ENCODE measurements at places on chromosomes 7 and 10.

GRCh38 chr7:134630237-134630636 lies 16.4 kb upstream of the BPGM start:
- DNase-seq, result no peak

DNA sequence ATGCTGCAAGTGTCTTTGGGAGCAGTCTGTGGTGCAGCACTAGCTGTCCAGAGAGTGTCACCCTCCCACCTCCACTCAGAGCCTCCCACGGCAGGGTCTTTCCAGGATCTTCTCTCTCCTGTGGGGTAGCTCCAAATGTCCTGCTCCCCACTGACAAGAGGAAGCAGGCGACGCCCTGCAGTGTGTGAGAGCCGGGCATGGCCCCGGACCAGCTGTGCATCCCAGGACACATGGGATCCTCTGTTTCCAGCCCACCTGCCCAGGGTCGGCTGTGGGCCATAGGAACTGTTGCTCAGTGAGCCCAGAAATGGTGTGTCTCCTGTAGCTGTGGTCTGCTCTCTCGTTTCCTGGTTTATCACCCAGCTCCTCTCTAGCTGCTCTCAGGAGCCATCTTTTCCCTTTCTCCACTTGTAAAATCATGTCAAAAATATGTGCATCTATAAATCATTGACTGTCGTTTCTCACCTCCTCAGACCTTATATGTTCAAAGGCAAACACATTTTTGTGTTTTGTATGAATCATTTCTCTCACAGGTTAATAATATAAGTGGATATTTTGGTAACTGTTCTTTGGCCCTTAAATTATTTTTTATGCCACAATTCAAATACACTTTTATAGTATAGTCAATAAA lies 74.9 kb downstream of the VWC2 start:
- DNase-seq, result no peak

DNA sequence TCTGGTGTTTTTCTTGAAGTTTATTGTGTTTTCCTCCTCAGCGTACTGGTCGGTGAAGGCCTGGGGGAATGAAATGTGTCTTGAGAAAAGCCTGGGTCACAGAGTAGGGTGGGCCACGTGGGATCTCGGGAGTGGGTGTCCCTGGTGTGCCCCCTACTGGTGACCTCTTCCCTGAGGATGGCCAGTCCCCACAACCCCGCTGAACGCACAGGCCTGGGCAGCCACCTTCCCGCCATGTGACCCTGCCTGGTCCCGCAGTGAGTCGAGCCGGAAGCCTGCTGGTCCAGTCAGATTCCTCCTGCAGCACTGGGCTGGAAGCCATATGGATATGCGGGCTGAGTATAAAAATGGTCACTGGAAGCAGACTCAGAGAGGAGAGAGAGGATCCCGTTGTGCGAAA lies 52.9 kb upstream of the GNA12 start:
- DNase-seq, result no peak

DNA sequence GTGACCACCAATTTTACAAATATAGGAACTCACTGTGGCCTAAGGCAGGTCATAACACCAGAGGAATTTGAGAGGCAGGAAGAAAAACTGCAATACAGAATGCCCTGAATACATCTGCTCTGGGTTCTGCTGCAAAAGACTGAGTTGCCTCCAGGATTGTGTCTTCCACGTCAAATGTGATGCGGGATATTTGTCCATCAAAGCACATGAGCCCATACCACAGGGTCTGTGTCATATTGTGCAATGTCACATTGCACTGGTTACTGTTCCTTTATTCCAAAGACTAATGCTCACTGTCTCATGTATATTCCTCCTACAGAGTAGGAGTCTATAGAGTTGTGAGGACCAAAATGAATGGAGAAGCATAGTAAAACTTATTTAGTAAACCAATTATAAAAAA lies 58.6 kb upstream of the ABCB4 start:
- no peak for DNase-seq

- DNase-seq, result no peak
Measured at GRCh38 chr7:54995610-54996363, 23.0 kb upstream of the EGFR start.

DNA sequence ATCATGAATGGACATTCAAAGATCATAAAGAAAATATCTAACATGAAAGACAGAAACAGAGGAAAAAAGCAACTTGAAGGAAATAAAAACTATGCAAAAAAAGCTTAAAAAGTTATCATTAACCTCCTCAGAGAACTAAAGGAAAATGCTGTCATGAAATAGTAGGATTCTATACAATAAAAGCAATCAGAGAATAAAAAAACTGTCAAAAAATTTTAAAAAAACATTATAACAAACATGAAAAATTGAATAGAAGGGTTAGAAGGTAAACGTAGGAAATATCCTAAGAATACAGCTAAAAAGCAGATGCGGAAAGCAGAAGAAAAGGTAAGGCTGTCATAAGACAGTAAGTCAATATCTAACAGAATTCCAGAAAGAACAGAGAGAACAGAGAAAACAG lies 44.8 kb downstream of the SGMS1 start:
- no peak for DNase-seq

- DNase-seq, result no peak
Measured at GRCh38 chr10:71964743-71965515, 734 bp downstream of the CHST3 start.

DNA sequence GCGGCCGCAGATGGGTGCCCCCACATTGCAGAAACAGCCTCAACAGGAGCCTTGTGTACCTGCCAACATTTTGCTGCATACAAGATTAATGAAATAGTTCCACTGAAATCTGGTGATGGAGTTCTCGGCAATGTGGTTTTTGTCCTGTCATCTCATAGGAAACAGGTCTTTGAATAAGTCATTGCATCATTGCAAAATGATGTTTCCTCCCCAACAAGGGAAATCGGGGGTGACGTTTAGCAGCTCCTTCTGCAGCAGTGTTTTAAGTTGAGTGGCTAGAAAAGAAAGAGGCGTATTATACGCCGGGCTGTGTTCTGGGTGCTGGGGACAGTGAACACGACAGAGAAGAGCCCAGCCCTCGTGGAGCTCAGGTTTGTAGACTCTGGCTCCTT lies 177.0 kb downstream of the PRKAG2 start:
- no peak for DNase-seq

GRCh38 chr10:2202401-2202800 lies 465.1 kb upstream of the ADARB2 start:
- DNase-seq, result no peak

- no peak for DNase-seq
Measured at GRCh38 chr10:23015021-23015707, 80.2 kb upstream of the MSRB2 start.

GRCh38 chr7:974172-974571 lies 1.2 kb downstream of the COX19 start:
- no peak for DNase-seq

DNA sequence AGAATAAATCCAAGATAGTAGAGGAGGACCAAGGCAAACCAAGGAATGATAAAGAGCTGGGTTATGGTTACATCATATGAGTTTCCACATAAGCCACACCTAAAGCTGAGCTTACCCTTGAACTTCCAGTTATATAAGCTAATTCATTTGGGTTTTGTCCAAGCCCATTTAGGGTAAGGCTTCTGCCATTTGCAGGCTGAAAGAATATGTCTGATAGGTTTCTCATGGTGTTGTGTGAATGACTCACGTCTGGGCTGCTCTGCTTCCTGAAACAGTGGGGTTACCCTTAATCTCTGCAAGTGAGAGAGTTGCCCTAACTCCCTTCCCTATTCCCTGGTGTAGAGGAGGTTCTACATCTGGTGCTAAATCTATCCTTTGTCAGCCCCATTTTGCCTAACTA lies 60.8 kb downstream of the PTTG1IP2 start:
- no peak for DNase-seq

DNA sequence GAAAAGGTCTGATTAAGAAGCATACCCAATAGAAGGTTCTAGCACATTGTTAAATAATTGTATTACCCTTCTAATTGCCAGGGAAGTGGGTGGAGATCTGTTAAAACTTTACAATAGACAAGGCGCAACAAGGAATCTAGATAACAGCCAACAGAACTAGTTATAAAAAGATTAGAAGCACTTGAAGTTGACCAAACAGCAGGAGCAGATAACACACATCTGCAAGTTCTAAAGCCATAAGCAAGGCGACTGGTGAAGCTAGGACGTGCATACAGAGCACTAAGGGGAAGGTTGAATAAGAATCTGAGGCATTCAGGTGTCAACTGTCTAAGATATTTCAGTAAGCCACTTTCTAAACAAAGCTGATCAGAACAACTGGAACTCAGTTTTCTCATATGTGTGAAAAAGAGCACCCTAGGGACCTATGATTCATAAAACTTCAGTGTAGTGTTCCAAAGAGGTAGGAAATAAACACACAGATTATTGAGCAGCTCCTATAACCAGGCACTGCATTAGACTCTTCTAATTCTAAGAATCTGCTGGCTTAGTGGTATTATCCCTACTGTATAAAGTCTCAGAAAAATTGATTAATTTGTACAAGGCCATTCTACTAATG lies 111.2 kb downstream of the SAMD9 start:
- DNase-seq, result no peak

DNA sequence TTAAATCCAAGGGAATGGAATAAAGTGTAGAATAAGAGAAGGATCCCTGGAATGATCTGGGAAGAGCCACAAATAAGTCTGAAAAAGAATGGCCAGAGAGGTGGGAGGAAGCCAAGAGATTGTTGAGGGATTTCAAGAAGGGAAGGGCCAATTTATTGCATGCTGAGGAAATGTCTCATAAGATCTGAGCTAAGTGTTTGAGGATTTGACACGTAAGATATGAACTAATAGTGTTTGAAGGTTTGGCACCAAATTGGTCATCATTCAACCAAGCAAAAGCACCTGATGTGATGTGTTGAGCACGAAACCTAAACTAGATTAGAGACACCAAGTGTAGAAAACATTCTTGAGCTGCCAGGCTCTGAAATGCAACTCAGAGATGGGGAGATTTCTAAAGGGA lies 97.9 kb downstream of the TSPAN12 start:
- DNase-seq, result no peak

DNA sequence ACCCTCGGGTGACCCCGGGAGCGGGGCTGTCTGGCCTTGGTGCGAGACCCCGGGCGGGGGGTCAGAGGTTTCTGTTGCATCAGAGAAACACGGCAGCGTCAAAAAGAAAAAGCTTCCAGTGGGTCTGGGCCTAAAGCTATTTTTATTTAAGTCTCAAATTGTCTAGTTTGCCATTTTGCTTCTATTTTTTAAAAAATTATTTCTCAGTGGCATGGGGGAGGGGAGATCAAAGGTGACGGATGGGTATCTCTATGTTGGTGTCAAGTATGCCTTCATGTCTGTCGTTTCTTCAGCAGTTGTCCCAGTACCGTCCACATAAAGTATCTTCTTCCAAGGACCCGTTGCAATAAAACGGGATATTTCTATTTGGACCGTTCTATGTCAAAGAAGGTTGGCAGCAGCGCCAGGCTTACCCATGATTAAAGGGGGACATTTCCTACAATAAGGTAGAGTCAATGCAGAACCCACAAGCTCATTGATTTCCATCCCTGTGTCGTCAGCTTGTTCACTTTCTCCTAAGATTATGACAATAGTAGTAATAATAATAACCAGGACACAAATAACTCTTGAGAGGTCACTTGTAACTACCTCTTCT lies 26.0 kb upstream of the VAX1 start:
- DNase-seq, result no peak

DNA sequence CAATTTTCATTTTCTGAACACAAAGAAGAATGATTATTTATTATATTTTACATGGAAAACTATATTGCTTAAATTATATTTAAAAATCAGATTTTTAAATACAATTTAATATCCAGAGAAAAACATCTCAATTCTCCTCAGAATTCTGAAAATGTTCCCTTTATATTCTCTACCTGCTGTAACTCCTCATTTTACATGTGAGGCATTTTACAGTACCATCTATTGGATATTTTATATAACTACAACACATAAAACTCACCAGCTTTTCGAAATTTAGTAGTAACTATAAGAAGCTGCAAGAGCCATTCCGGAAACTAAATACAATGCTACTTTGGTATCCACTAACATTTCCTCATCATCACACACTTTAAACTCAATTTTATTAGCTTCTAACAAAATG lies 264.6 kb downstream of the DGKB start:
- DNase-seq, result no peak

DNA sequence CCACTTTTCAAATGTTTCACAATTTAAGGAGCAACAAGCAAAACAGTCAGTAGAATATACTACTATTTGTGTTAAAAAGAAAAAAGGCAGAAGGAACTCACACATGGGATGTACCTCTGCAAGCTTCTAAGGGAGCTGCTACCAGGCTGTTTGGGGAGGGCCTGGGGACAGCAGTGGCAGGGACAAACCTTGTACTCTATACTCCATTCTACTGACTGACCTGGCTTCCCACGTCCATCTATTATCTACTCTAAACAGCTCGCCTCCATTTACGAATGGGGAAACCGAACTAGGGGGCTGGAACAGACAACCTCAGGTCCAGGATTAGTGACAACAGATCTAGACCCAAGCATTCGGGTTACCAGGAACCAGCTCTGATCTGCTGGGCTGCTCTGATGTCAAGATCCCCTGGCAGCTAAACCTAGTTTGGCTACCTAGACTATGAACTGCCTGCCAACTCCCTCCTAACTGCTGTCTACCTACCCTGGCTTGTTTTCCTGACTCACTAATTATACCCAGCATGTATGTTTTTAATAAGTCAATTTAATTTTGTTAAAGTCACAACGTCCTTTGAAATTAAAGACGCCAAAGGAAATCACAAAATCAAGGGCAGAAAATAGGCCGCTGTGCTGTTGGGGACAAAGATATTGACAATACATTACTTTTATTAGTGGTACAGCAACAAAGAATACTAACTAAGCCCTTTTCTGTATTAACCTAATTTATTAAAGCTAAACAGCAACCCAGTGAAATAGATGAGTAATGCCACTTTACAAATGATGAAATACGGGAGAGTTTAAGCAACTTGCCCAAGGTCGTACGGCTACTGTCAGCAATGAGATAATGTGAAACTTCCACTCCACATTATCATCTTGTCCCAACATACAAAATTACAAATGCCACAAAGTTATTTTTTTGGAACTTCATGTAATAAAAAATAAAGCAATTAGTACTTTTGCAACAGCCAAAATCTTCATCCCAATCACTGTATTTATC lies 5.3 kb downstream of the PSAP start:
- DNase-seq, result no peak

DNA sequence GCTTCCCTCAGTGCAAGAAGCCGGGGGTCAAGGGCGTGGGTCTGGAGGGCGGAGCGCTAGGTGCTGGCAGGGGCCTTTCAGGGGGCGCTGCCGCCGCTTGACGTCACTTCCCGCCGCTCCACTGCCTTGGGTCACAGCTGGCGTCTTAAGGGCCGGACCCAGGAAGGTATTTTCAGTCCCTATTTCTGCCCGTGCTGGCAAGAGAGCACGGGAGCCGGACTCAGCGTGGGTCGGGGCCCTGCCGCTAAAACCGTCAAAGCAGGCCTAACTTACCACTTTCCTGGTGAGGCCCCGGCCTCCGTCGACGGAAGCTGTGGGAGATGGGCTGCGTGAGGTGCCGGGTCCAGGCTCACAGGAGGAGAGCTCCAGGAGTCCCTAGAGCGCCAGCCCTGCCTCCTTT lies 12.0 kb downstream of the VAX1 start:
- DNase-seq, result no peak

All from stimulated activated CD8-positive, alpha-beta memory T cell treated with anti-CD3 and anti-CD28 coated beads, Interleukin-7, amount 100 ng/mL, for 1 hour (primary cell).